ENCODE measurements at places on chromosomes 2 and 18.

DNA sequence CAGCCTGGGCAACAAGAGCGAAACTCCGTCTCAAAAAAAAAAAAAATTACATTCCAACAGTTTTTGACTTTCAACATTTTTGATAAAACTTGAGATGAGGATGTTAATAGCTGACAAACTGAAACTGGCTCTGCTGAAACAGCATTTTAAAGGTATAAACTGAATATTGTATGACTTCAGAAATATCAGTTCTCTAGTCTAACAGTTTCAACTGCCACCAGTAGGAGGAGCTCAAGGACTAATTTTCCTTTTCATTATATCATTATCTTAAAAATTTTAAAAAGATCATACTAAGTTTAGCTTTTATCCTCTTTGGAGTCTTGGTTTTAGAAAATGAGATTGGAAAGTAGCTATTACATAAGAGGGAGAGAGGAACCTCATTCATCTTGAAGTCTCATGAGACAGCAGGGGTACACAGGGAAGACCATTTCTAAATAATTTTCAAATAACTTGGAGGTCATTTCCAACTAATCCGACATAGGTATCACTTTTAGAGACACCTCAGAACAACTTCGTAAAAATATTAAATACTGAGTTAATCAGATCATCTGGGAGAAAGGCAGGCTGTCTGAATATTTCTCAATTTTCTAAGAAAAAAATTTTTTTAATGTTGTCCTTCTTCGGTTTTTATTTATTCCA is 37.6 kb upstream of the MCM6 start:
- DNase-seq: no peak

DNA sequence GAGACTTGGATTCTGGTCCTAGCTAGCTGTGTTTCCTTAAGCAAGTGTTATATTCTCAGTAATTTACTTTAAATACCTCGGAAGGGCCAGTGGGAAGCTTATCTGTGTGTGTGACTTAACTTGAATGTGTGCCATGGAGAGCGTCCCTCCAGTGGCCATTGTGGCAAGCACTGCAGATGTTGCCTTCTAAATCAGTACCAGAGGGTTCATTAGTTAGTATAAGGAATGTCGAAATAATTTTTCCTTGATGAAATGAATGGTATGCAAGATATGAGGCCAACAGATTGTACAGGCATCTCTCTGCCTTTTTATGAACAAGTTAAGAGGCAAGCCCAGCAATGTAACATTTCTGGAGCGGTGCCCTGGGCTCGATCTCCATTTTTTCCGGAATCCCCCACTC is 52.0 kb downstream of the FBXO36 start:
- DNase-seq: no peak

- no peak for DNase-seq
Measured at GRCh38 chr2:38685116-38685735, 19.3 kb downstream of the GALM start.

- no peak for DNase-seq
Measured at GRCh38 chr2:62966991-62967390, 83.6 kb upstream of the OTX1 start.

GRCh38 chr2:201138401-201138970 is 22.5 kb downstream of the CFLAR start:
- DNase-seq: no peak

GRCh38 chr2:112627060-112628040 is 18.4 kb upstream of the SLC20A1 start:
- DNase-seq: no peak

GRCh38 chr2:79041032-79041448 is 15.5 kb downstream of the REG3G start:
- no peak for DNase-seq

- no peak for DNase-seq
Measured at GRCh38 chr18:8106603-8107002, 502.6 kb upstream of the RAB12 start.

DNA sequence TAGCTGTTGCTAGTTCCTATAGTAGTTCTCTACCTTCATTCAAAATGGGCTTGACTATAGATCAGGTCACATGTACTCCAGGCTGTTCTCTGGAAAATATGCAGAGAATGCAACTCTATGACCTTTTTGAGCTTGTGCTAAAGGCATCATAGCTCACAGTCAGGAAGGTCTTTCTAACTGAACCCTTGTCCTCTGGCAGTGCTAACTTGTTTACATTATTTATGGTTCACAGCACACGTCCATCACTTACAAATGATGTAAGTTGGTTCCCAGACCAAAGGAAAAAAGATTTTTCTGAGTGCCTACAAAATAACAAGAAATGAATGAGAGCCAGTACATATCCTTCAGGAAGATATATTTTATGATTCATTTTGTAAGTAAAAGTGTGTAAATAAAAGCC is 236.1 kb downstream of the GCA start:
- DNase-seq: no peak

DNA sequence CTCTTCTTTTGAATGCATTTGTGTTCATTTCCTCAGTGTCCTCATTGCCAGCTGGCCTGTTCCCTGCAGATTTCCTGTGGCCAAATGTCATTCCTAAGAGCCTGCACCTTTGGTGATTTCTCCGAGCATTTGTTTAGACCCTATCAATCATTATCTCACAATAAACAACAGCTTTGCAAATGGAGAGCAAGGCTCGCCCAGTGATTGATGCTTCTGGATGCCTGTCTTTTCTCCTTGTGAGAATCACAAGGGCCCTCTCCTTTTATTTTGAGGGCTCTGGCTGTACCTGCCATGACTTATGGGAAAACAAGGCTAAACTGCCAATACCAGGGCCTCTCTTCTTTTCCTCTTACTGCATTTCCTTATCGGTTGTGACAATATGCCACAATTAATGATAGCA is 1454.4 kb upstream of the CELF4 start:
- DNase-seq: no peak

GRCh38 chr2:16713011-16713423 is 47.4 kb upstream of the CYRIA start:
- DNase-seq: no peak

All from DMS79 (cell line).